DMS53 (cell line): ENCODE measurements at places on chromosomes 2 and 18.

GRCh38 chr18:58579561-58580047, 49.3 kb downstream of the ALPK2 start:
- no peak for DNase-seq

DNA sequence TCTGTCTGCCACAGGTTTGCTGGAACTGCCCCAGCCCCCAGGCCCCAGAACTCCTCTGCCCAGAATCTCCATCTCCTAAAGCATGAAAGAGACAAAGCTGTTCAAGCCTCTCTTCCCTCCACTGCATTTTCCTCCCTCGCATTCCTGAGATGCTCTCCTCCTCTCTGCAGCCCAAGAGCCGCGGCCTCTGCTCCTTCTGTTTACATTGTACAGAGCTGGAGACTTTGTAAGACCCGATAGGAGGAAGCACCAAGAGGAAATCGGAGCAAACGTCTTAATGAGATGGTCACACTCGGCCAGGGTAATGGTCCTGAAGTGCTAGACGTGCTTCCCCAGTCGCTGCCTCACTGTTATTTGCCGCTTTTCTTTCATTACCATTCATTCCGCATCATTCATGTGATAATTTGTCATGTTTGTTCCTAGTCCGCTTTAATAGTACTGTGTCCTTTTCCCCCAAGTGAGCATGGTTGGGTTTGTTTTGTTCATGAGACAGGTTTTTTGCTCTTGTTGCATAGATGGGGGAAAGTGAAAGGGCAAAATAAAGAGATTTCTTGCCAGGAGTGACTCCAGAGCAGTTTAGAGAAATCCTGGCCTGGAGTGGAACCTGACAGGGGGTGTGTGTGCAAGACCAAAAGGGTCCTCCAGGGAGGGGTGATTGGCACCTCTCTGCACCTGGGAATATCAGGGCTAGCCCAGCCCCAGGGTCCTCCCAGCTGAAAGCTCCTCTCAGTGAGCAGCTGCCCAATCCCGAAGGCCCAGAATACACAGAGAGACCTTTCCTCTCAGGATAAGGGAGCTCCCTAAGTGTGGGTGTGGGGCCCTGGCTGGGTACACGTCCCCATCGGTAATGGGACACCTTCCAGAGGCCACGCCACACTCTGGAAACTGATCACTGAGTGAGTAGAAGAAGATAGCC, 44.9 kb upstream of the ID2 start:
- no peak for DNase-seq

DNA sequence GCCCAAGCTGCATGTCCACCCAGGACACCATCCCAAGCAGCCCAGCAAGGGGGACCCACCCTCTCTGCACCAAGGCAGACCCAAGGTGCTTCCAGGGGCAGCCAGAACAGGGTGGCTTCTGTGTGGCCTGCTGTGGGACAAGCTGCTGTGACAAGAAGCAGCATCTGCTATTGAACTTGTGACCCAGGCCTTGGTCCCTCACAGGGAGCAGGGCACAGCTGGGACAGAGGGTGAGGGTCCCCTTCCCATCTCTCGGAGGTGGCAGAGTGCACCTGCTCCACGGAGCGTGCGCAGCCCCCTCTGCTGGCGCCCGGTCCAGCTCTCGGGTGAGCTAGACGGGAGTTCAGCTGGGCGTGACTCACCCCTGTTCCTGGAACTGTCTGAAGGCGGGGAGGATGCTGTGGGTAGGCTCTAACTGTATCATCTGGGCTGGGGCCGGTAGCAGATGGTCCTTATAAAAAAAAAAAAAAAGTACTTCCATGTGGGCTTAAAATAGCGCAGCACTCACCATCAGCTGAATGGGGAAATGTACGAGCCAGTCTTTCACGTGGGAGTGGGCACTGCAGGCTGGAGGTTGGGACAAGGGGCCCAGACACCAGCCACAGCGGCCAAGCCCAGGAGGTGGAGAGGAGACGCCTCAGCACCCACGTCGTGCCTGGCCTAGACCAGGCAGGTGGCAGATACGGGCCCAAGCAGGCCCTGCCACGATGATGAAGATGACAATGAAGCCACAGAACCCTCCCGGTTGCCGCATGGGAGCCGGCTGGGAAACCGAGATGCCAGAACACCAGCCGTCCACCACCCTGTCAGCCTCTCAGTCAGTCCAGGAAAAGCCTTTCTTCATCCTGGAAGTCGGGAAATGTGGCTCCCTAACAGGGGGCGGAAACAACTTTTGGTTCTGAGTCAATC, 136.8 kb upstream of the ID2 start:
- DNase-seq, result peak; percentile 87

DNA sequence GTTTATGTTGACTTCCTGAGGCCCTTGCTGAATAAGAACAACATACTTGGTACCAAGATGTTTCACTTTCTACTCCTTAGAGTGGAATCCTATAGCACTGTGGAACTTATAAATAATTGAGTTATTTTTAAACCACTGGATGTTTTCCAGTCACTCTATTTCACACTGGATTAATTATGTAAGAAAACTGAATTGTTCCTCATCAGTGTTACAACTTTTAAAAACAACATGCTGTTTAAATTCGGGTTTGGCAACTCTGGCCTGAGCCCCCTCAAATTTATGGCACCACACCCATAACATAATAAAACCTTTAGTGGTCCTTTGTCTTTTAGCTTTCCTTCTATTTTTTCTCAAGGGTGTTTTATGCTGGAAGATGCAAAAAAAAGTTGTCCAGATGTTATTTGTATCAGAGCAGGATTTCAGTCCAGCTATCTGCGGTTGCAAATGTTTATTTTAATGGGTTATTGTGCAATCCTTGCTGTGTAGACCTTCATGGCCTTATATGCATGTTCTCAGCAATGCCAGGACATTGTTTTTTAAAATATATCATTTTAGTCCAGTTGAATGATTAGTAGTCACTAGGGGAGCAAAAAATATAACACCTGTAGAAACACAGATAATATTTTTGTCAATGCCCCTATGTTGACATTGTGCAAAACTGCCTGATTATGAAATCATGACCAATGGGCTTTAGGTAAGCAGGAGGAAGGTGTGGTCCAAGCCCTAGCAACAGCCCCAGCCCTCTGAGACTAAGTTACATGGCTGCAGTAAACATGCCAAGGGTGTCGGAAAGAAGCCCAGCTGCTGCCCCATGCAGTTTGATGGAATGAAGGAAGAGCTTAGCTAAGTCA, 638.0 kb upstream of the ZEB2 start:
- no peak for DNase-seq

- no peak for DNase-seq
Observed at GRCh38 chr2:42084231-42084671, 36.4 kb downstream of the PKDCC start.

- no peak for DNase-seq
Observed at GRCh38 chr2:37816686-37817085, 108.4 kb upstream of the RMDN2 start.
